ENCODE measurements at places on chromosomes 16 and 17.

DNA sequence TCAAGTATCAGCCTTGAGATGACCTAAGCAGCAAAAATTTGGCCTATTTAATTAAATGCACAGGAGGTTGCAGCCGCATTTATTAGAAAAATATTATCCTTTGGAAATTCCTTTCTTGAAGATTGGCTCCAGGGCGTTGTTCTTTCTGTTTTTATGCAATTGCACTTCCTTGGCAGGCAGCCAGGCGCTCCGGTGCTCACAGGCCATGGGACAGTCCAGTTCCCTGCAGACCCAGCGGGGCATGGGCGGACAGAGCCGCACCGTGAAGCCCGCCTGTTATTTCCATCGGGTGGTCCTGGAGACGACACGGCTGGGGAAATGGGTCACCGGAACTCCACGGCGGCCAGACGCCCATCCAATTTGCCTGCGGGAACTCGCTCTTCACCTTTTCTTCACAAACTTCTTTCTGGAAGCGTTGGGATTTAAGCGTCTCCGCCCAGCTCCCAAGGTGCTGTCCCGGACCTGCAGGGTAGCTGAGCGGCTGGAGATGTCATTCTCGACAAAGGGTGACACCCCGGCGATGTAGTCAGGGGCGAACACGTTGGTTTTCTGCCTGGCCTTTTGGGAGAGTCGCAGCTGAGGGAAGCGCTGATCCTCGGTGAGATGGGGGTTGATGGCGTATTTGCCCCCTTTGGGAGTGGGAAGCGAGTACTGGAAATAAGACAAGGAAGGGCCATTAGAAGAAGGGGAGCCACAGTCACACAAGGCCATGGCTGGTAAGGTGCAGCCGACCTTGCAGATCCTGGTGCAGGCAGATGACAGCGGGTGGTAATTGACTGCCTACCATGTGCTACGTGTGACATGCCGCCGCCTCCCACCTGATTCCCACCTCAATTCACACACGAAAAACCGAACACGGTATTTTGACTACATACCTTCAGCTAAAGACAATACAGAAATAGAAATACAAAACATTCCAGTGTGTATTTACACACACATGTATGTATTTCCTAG lies 12.5 kb downstream of the NOB1 start:
- DNase-seq, result no peak

DNA sequence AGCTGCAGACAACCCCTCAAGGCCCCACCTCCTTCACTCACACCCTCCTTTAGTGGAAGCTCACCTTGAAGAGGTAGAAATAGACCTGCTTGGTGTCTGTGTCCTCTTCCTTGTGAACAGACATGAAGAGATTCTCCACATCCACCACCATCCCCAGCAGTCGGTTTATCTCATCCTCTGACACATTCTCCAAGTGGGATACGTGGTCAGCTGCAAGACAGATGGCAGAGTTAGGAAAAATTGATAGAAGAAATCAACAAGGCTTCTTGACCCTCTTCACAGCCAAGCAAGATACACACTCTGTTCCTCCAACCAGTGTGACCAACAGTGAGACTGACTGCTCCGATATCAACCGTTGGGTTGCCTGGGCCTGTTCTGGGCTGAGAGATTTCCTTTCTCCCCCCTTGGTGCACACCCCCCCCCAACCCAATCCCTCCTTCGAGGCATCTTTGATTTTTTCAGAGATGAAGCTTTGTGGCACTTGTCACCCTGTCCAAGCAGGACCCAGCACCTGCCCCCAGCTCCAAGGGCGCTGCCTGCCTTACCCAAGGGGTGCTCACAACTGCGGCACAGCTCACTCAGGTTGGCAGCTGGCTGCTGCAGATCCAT lies 902 bp downstream of the KAT2A start:
- DNase-seq, result no peak

GRCh38 chr17:45310380-45311324 lies 6.2 kb downstream of the MAP3K14 start:
- DNase-seq, result no peak

DNA sequence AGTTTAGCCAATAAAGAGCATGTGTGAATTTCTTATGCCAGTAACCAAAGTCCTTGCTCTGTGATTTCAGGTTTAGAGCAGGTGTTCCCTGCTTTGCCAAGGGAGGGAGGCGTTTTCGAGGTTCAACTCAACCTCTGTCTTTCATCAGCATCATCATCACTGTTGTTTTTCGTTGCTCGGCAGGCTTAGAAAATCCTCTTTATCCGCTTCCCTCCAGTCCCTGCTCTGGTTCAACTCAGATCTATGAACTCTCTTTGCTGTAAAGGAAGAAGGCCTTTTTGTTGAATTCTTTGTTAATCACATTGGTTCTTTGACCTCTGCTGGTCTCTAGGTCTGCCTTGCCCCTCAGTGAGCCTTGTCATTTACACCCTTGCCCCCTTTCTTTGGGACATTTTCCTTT lies 243.9 kb upstream of the RBFOX1 start:
- no peak for DNase-seq

DNA sequence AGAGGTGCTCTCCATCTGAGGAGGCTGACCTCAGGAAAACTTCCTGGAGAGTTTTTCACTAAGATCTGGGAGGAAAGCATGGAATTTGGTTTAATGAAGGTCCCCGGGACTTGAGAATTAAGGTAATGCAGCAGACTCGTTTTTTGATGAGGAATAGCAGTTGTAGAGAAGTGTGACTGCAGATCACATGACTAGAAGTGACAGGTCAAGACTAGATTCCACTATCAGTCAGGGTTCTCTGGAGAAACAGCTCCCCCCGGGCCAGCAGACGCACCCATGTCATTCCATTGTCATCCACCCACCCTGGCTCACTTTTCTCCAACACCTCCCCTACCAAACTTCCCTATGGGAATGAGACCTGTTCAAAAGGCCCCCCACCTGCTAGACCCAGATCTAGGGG lies 1.9 kb upstream of the DHRS13 start:
- DNase-seq, result no peak

DNA sequence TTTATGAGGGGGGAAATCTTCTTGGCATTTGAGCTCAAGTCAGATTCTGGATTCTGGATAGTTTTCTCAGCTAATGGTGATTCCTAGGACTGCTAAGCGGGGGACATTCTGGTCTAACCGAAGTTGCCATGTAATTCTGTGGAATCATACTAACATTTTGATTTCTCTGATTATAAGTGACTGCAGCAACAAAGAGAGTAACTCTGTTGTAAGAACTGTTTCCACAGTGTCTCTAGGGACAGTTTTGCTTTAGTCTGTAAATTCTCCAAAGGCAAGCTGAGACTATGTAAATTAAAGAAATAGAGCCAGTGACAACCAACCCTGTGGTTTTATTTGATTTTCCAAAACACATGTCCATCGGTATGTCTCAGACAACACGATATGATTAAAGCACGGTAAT lies 286.2 kb downstream of the IRX3 start:
- DNase-seq, result no peak

DNA sequence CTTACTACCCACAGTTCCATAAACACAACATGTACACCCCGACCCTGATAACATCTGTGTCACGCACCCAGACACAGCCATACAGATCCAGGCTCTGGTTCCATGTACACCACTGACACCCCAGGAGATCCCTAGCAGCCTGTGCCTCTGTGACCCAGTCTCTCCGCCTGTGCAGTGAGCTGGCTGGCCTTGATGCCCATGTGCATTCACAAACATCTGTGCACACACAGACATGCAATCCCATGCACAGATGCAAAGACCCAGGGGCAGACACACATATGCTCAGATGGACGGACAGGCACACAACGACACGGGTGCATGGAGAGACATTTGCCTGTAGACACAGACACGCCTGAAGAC lies 4.1 kb downstream of the CCDC102A start:
- no peak for DNase-seq

DNA sequence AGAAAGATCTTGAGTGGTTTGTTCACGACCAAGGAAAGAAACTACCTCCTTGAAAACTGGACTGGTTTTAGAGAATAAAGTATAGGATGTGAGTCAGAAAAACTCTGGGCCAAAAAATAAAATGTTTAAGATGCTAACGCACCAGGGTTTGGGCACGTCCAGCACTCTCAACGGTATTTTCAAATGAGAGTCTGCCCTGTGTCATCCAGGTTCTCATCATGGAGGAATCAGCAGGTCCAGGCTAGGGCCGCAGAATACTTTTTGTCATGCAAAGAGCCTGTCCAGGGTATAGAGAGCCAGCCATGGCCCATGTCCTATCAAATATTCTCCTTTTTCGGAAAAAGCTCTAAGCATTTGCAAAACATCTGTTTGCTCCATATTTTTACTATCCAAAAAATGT lies 2.4 kb downstream of the NXN start:
- no peak for DNase-seq

DNA sequence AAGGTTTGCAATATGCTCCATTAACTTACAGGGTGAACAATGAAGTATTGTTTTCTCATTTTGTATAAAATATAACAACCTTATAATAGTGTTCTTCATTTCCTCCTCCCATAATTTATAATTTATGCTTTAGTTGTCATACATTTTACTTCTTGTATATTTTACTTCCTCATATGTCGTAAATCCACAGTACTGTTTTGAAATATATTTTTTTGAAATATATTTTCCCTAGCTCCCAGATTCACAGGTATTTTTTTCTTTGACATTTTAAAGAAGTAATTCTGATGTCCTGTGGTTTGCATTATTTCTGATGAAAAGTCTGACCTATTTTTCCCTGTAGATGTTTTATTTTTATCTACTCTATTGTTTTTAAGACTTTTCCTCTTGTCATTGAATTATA lies 52.7 kb downstream of the VMP1 start:
- DNase-seq, result no peak

Measured in NCI-H446 treated with DMSO at 0.1 percent for 48 hours (cell line).